Activated CD4-positive, alpha-beta T cell treated with anti-CD3 and anti-CD28 coated beads, Interleukin-2, amount 50 U/mL, for 1 hour (primary cell): ENCODE measurements at places on chromosomes 7 and 10.

- DNase-seq: no peak
Observed at GRCh38 chr7:127252778-127253280, at the start of gene GRM8. TSS of gene GRM8 (minus strand) at chr7:127252941.

GRCh38 chr7:143314127-143314526, 1.8 kb upstream of the CLCN1 start:
- no peak for DNase-seq

GRCh38 chr10:86964061-86964846, 4.0 kb upstream of the ADIRF start:
- no peak for DNase-seq

- DNase-seq: no peak
Observed at GRCh38 chr10:87550741-87551140, 46.0 kb downstream of the MINPP1 start.
